ENCODE measurements at places on chromosomes 4 and X.

DNA sequence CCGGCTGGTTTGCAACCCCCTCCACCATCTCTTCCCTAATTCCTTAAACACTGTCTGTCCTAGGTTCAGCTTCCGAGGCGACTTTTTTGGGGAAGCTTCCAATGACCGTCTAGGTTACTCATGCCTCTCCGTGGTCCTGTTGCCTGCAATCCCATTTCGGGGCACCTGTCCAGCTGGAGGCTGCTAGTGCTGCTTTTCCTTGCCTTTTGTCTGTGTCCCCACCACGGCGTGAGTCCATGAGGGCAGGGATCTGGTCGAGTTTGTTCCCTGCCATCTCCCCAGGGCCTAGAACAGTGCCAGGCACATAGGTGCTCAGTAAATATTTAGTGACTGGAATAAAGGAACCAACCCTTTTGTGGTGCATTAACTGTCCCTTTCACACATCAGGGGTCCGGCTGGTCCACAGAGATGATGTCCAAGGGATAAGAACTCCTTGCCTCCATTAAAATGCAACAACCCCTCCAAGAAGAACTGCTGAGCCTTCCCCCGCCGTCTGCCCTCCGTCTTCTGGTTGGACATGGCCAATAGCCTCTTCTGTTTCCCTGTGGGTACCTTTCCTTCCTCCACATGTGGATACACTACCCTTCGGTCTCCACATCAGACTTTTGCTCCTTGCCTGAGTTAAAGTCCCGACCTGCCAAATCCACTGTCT, 5.7 kb upstream of the SORCS2 start:
- no peak overlapping the region for H3K4me3 ChIP-seq
- DNase-seq: no peak
- peaks cover 9% of the 10 kb centered on the region for H3K4me1 ChIP-seq
- no peaks in the 10 kb centered on the region for H3K36me3 ChIP-seq
- H3K27me3 ChIP-seq: no peaks in the 10 kb centered on the region
- H3K27ac ChIP-seq: no peak overlapping the region

- H3K4me3 ChIP-seq: no peak overlapping the region
- H3K4me1 ChIP-seq: no peaks in the 10 kb centered on the region
- H3K27ac ChIP-seq: no peak overlapping the region
- no peak for DNase-seq
- no peaks in the 10 kb centered on the region for H3K27me3 ChIP-seq
Measured at GRCh38 chr4:139410312-139410711, 43.6 kb upstream of the RAB33B start.

DNA sequence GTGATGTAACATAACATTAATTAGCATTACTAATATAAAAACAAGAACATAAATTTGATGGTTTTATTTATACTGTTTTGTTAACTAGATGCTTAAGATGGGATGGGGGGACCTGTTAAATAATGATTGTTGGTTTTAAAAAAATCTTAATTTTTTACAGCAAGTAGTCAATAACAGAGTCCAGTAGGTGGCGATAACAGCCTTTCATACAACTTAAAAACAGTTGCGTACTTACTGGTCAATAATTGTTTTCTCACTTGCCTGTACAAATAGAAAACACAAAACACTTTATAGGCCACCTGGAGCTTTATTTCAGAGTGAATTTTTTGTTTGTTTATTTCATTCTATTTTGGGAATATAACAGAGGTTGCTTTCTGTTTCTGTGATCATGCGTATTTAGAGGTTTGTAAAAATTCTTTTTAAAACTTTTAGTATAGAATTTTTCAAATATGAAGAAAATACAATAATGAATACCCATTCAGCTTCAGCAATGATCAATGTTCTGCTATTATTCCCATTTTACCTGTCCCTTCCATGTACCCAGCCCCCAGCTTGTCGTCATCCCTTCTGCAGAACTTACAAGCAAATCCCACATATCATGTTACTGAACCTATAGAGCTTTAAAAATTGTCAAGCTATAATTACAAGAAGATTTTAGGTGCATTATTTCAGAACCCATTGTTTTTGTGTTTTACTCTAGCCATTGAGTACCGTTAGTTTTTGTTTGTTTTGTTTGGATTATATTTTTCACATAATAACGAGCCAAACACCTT, 97.1 kb downstream of the MRPL1 start:
- no peak for DNase-seq
- H3K27ac ChIP-seq: no peak overlapping the region
- no peaks in the 10 kb centered on the region for H3K27me3 ChIP-seq
- H3K4me1 ChIP-seq: no peaks in the 10 kb centered on the region
- no peaks in the 10 kb centered on the region for H3K36me3 ChIP-seq

GRCh38 chr4:179719766-179720450, 2277.7 kb upstream of the AGA start:
- DNase-seq: no peak
- no peaks in the 10 kb centered on the region for H3K4me1 ChIP-seq
- H3K27ac ChIP-seq: no peak overlapping the region
- H3K36me3 ChIP-seq: no peaks in the 10 kb centered on the region
- H3K4me3 ChIP-seq: no peak overlapping the region
- H3K27me3 ChIP-seq: no peaks in the 10 kb centered on the region

- H3K36me3 ChIP-seq: no peaks in the 10 kb centered on the region
- no peak overlapping the region for H3K27ac ChIP-seq
- H3K27me3 ChIP-seq: no peaks in the 10 kb centered on the region
- no peaks in the 10 kb centered on the region for H3K4me1 ChIP-seq
- no peak overlapping the region for H3K4me3 ChIP-seq
- no peak for DNase-seq
Measured at GRCh38 chrX:7163146-7163677, 15.3 kb upstream of the PUDP start.

DNA sequence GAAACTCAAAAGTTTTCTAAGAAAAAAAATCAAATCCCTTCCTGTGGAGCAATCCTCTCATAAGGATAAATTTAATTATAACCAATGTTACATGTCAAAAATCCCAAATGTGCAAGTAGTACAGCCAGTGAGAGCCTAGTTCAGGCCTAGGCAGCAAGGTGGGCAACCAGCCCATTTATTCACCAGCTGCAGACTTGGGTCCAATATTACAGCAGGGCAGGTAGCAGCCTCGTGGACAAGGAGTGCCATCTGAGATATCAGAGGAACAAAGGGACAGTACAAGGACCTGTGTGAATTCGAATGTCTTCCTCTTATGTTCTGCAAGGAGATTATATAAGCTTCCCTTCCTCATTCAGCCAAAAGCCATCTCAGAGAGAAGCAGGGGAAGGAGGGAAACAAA, 6.6 kb downstream of the HELQ start:
- H3K27me3 ChIP-seq: no peaks in the 10 kb centered on the region
- H3K36me3 ChIP-seq: no peaks in the 10 kb centered on the region
- no peak overlapping the region for H3K27ac ChIP-seq
- H3K4me3 ChIP-seq: no peak overlapping the region

DNA sequence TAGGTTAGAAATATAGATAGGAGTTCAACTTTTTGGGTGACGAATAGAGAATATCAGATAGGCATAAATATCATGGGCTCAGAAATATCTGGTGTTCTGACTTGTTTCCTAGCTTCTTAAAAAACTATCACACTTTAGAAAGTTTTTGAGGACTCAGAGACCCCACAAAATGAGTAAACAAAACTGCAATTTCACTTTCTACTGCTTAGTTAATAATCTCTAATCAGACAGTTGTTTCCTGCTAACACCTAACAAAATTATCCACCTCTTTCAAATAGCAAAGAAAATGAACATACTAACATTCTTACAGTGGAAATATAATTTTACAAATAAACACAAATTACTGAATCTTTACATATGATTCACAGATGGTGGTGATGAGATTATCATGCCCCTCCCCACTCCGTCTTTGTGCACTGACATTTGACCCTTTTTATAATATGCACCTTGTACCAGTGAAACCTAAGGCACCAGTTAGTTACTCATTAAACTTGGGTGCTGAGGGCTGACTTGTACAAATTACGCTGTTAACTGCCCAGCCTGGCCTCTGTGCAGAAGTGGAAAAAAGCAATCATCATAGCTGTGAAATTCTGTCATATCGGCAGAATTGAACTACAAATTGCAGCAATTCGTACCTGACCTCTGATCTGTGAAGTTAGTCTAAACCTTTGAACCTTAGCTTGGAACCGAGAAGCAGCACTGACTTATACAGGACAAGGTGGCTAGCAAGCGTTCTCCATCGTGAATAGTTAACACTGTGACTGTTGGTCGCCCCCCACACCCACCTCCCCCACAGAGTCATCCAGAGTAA, 138.7 kb downstream of the CHRNA9 start:
- no peaks in the 10 kb centered on the region for H3K36me3 ChIP-seq
- DNase-seq: no peak
- H3K4me1 ChIP-seq: no peaks in the 10 kb centered on the region
- H3K27ac ChIP-seq: no peak overlapping the region

DNA sequence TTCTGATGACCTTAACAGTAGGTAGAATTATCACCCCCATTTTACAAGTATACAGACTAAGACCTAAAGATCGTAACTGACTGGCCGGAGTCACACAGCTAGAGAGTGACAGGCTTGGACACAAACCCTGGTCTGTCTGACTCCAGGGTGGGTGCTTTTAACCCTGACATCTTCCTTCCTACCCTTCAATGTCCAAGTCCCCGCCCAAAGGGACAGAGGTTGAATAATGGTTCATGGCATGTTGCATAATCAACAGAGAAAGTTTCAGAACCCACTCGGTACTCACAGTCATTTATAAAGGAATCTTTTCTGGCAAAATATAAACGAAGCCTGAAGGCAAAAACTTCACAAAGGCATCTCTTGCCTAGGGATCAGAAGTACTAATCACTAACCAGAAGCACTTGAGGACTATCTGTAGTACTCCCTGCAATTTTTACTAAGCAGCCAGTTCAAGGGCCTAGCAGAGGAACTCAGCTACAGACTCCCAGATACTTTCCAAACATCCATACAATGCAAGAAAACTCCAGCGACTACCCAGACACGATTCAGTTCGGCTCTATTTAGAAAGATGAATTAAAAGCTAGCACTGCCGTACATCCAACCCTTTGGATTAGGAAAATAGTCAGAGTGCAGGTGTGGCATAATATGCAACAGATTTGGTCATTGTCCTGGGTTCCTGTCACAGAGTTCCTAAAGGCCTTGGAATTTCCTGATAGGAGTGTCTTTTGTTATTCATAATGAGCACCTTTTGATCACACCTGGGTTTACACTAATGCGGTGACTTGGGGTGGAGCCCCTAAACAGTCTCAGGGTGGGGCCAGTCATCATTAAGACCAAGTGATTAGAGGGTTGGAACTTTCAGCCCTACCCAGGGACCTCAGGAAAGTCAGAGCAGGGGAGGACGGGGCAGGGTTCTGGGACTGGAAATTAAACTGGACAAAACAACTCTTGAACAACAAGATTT, 44.0 kb downstream of the RELL1 start:
- DNase-seq: no peak
- no peak overlapping the region for H3K27ac ChIP-seq
- H3K4me1 ChIP-seq: no peaks in the 10 kb centered on the region
- H3K36me3 ChIP-seq: no peaks in the 10 kb centered on the region
- H3K27me3 ChIP-seq: no peaks in the 10 kb centered on the region
- no peak overlapping the region for H3K4me3 ChIP-seq
